Type B pancreatic cell (in vitro differentiated cells): ENCODE measurements at places on chromosomes 7 and 10. TPM values are rescaled to one million over a fixed set of nuclear protein-coding genes. Genes with fewer than 3 reads are reported as not detected.
A peak's percentile ranks its signal among the peaks of the same experiment; 100 is the strongest.

GRCh38 chr10:127736915-127737562 is at the start of gene FOXI2:
Gene FOXI2, plus strand, starts transcription at chr10:127737185. Its CDS starts 89 bp downstream, at chr10:127737274.
- H3K36me3 ChIP-seq = peaks cover 5% of the 10 kb centered on the region
- no peak for DNase-seq
- no peak within 1 kb of the TSS for H3K27ac ChIP-seq
- no peaks in the 10 kb centered on the region for H3K4me1 ChIP-seq
- H3K4me3 ChIP-seq = peak within 1 kb of the TSS; percentile 79
- peaks cover 85% of the 10 kb centered on the region for H3K27me3 ChIP-seq

The SPDYE11 gene
- not detected in 2 replicates for total RNA-seq

DNA sequence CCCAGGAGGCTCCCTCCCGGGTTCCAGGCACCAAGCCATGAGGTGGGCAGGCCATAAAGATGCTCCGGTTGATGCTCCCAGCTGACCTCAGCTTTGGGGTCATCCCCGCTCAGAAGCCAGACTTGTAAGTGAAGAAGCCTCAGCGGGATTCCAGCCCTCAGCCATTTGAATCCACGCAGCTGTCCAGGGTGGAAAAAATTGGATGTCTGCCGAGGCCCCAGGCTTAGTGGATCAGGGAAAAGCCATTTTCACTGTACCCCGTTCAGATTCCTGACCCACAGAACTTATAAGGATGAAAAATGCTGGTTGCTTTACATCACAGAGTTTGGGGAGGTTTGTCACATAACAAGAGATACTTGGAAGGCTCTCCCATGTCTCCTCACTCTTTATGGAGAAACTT is 49.2 kb upstream of the CPN1 start:
- no peak overlapping the region for H3K27ac ChIP-seq
- no peaks in the 10 kb centered on the region for H3K36me3 ChIP-seq
- DNase-seq = no peak
- H3K4me1 ChIP-seq = no peaks in the 10 kb centered on the region
- H3K27me3 ChIP-seq = peaks cover 3% of the 10 kb centered on the region

- no peaks in the 10 kb centered on the region for H3K36me3 ChIP-seq
- DNase-seq = peak; percentile 24
- H3K4me1 ChIP-seq = peaks cover 7% of the 10 kb centered on the region
- H3K27me3 ChIP-seq = peaks cover 3% of the 10 kb centered on the region
- H3K27ac ChIP-seq = no peak overlapping the region
Observed at GRCh38 chr10:47362199-47362598, 14.0 kb downstream of the RBP3 start.

DNA sequence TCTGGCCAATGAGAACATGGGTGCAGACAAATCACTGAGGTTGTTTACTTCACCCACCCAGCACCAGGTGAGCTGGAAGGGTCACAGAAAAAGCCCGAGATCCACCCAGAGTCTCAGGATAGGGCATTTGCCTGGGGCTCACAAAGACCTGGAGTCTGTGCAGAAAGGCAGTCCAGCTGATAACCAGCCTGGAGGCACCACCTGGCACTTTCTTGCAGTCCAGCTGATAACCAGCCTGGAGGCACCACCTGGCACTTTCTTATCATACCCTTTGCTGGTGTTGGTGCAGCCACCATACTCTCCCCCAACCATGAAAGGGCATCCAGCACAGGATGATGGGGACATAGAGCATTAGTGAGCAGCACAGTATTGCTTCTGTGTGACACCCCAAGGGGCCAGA is 104.1 kb downstream of the PPP1R3C start:
- no peak overlapping the region for H3K27ac ChIP-seq
- DNase-seq = no peak
- peaks cover 14% of the 10 kb centered on the region for H3K27me3 ChIP-seq
